ENCODE measurements at places on chromosomes 16 and 17. TPM values are rescaled to one million over a fixed set of nuclear protein-coding genes. Genes with fewer than 3 reads are reported as not detected.

Gene CES4A
- total RNA-seq: 33.2 TPM

Gene BEAN1
- not detected for total RNA-seq

Gene SLC52A1
- 0.23 TPM for total RNA-seq

Gene G6PC1
- not detected for total RNA-seq

Gene IL21R
- 101 TPM for total RNA-seq

Gene TMEM132E
- not detected for total RNA-seq
